Activated CD4-positive, alpha-beta T cell treated with anti-CD3 and anti-CD28 coated beads, Interleukin-2, amount 50 U/mL, for 4 hours (primary cell): ENCODE measurements at places on chromosomes 11 and 22.
A peak's percentile ranks its signal among the peaks of the same experiment; 100 is the strongest.

DNA sequence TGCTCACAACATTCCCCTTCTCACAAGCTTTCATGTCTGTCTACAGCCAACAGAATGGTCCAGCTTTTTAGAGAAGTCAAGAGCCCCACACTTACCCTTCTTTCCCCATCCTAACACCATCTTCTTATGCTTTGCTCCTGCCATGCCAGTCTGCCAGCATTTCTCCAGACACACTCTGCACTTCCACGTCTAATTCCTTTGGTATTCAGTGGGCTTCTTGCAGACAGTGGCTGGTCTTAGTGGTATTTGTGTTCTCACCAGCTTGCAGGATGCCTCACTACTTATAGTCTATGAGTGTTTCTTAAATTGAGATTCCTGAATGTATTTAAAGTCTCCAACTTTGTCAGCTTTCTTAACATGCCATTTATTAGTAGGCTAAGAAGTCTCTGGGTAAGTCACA is 154.4 kb downstream of the BBOX1 start:
- no peak for DNase-seq

- DNase-seq, result no peak
Measured at GRCh38 chr11:109552376-109552775, 130.4 kb downstream of the C11orf87 start.

GRCh38 chr11:124068601-124069110 is 27.5 kb upstream of the OR10G7 start:
- no peak for DNase-seq

DNA sequence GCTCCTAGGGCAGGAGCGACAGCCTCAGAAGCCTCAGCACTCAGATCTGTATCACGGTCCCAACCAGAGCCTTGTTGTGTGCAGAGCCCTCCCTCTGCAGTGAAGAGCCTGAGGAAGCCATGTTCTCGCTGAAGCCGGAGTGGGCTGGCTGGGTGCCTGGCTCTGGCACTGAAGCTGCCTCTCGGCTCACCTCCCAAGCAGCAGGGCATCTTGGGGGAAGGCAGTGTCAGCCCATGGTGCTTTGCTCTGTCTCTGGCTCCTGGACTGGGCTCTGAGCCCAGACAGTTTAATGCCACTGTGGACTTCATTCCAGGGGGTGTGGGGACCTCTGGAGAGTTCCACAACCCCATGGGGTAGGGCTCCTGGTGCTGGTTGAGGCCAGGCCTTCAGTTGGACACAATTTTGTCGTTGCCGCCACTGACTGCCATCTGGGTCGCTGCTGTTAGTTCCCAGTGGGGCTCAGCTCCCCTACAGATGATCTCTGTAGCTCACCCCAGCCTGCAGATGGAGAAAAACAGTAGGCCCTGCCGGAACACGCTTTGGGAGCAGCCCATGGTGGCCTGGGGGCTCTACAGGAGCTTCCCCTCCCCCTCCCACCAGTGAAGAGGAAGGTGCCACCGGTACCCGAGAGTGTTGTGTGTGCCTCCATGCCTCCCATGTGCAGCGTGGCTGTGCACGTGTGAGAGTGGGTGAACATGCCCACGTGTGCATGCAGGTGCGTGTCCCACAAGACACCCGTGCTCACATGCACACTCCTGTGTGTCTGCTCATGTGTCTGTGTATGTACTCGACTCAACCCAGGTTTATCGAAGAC is 86.5 kb upstream of the B3GAT1 start:
- no peak for DNase-seq

GRCh38 chr11:36131721-36132397 is 157.4 kb downstream of the COMMD9 start:
- DNase-seq, result no peak

DNA sequence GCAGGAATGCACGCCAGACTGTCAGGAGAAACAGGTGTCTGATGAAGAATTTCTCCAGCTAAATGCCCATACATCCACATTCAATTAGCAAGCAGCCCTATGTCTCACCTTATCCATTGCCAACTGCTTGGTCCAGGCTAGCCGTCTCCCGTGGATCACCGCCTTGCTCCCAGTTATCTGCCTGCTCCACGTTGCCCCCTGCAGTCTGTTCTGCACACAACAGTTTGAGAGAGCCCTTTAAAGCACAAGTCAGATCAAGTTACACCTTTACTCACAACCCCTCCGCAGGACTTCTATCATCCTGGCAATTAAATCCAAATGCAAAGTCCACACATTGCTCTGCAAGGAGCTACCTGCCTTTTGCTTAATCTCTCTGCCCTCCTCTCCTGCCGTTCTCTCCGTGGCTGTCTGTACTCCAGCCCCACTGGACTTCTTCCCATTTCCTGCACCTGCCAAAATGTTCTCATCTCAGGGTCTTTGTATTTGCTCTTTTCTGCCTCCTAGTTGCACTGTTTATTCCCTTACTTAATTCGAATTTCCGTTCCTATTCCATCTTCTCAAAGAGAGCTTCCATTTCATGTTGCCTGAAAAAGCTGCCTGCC is 185.3 kb upstream of the LARGE1 start:
- no peak for DNase-seq

DNA sequence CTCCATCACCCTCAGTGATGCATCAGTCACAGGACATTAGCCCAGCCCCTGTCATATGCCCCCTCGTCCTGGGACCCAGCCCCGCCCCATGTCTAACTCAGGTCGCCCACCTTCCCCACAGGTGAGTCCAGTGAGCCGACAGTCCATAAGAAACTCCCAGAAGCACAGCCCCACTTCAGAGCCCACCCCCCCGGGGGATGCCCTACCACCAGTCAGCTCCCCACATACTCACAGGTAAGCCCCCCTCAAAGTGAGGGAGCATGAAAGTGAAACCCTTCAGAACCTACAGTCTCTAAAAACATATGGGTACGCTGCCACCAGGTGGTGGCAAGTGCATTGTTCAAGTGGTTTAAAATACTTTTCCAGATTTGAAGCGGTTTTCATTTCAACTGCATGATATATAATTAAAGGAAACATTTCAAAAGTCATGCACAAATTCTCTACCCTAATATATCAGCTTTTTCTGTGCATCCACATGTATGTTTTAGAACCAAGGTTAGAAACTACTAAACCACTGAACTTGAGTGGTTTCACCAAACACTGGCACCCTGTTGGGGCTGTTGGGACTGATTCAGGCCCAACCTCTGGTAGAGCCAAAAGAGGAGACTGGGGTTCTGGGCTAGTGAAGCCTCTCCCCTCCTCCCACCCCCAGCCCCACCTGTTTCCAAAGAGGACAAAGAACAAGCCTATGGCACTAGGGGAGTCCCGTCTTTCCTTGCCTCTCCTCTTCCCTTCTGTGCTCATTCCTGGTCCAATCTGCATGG is 17.3 kb downstream of the EPS8L2 start:
- peak; percentile 30 for DNase-seq

DNA sequence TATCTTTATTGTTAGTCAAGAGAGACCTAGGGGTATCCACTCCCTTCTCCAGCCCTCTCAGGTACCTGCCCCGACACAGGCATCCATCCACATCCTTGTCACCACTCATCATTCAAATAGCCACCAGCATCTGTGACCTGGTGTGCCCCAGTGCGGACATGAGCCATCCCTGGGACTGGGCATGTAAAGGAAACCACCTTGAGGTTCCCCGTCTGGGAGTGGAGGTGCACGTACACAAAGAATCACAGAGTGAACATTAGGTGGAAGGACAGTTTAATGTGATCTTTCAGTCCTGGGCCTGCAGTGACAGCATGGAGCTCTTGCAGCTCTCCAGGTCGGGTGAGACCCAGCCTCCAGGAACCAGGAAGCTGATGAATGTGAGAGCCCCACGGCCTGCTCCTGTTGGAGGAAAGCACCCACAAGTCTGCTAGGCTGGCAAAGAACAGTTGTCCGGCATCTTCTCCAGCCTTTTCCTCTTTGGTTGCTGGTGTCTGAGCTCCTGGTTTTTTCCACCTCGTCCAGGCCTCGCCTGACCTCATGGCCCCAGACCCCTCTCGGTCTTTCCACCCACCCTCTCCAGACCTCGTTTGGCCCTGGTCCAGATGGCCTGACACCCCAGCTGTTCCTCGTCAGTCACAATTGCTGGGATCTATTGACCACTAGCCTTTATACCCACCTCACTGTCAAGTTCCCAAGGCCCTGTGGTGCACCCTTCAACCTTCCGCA is 16.5 kb downstream of the PSMD13 start:
- no peak for DNase-seq

GRCh38 chr11:118915396-118915795 is 10.3 kb downstream of the BCL9L start:
- no peak for DNase-seq

DNA sequence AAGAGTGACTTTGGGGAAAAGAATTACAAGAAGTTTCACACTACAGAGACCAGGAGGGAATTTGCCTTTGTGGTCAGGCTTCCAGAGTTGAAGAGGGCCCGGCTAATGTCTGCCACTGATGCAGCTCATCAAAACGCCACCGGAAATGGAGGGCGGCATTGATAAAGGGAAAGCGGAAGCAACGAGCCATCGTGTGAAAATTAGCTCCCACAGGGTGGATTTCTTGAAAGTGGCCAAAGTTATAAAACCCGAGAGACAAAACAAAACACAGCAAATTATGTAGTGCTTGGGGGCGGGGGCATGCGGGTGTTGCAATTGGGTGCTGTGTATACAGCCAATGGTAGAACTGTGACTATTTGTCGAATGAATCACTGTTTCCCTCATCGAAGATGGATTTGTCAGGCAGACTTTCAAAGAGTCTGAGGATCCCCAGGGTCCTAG is 113.0 kb downstream of the ADAMTS15 start:
- DNase-seq, result no peak

GRCh38 chr11:106917973-106918372 is 100.3 kb downstream of the GUCY1A2 start:
- no peak for DNase-seq

- DNase-seq, result no peak
Measured at GRCh38 chr11:133705074-133705648, 140.2 kb downstream of the SPATA19 start.

- DNase-seq, result no peak
Measured at GRCh38 chr22:29208879-29209623, 3.4 kb downstream of the EMID1 start.

- DNase-seq, result no peak
Measured at GRCh38 chr11:7973011-7973410, 7.8 kb upstream of the NLRP10 start.

DNA sequence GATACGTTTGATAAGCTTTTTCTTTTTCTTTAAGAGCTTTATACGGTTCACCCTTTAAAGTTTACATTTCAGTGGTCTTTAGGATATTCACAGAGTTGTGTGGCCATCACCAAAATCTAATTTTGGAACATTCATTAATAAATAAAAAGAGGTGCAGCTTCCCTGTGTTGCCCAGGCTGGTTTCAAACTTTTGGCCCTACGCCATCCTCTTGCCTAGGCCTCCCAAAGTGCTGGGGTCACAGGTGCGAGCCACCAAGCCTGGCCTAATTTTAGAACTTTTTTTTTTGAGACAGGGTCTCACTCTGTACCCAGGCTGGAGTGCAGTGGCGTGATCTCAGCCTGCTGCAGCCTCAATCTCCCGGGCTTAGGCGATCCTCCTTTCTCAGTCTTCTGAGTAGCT is 30.6 kb downstream of the MED15 start:
- DNase-seq, result no peak

- DNase-seq, result peak; percentile 35
Measured at GRCh38 chr22:37148031-37148651, 1.6 kb downstream of the IL2RB start.

- DNase-seq, result no peak
Measured at GRCh38 chr11:11756718-11757117, 85.1 kb upstream of the USP47 start.

DNA sequence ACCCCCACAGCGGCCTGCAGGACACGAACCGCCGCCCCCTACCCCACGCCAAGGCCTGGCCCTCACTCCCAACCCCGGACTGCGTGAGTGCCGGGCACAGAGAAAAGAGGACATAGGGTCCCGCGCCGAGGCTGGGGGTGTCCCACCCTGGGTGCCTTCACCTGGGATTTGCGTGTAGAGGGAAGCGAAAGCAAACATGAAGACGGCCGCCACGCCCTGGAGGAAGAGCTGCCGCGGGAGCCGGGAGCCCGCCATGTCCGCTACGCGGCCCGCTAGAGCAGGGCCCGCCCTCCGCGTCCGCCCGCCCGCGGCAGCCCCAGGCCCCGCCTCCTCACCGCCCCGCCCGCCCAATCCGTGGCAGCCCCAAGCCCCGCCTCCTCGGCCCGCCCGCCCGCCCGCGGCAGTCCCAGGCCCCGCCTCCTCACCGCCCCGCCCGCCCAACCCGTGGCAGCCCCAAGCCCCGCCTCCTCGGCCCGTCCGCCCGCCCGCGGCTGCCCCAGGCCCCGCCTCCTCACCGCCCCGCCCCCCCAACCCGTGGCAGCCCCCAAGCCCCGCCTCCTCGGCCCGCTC is at the start of gene LMF2:
Gene LMF2 (minus strand): TSS at position 282 of the 570 bp plus-strand sequence. CDS start 27 bp downstream, at position 255.
- peak; percentile 90 for DNase-seq

GRCh38 chr11:122038543-122038942 is 77.5 kb downstream of the BLID start:
- DNase-seq, result no peak

- DNase-seq, result no peak
Measured at GRCh38 chr22:29339381-29340235, 24.1 kb upstream of the RASL10A start.

DNA sequence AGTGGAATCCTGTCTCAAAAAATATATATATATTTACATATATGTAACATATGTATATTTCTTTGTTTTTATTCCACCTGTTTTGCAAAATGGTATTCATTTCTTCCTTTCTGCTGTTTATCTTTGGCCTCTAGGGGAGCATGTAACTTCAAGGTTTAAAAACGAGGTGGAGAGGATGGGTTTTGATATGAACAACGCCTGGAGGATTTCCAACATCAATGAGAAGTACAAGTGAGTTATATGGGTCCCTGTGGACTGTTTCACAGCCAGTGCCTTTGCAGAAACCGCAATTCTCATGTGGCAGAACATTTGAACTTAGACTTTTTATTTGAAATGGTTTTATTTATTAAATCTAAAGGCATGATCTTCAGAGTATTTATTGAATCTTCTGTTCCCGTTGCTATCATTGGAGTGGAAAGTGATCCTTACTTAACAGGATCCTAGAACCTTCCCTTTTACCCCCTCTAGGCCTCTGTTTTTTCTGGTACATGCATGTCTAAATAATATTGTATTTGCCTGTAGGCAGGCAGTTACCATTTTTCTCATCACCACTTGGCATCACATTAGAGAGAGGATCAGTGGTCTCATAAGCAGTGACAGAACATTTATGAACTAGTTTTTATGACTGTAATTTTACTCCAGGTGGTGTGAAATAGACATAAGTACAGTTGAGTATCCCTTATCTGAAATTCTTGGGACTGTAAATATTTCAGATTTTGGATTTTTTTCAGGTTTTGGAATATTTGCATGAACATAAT is 81.5 kb upstream of the HORMAD2 start:
- no peak for DNase-seq
